GM10248 (cell line): ENCODE measurements at places on chromosomes 16 and 17.

DNA sequence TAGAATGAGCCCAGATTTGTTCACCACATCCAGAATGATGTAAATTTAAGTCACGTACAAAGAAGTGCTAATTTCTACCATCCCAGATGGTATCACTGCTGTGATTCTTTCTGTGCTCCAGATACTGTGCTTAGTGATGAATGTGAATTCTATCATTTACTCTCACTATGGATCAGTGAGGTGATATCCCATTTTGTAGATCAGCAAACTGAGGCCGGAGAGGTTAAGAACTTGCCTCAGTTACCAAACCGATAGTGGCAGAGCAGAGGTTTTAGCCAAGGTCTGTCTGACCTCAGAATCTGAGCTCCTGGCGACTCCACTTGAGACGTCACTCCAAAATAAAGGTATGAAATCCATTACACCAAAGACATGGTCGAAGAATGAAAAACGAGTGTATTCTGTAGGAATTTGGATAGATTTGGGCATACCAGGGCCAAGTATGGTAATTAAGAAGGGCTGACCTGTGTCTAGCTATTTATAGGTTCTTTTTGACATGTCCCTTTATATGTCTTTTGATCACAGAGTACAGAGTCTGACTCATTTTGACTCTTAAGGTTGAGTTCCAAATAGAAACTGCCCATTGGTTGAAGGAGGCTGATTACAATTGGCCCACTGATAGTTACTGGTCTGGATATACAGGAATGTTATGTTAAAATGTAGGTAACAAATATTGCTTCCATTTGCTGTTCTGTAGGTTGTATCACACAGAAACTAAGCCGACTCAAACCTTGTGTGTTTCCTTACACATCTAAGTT is 10.0 kb downstream of the MAP2K6 start:
- no peak for DNase-seq

GRCh38 chr16:16917191-16917785 is 538.3 kb downstream of the NPIPA7 start:
- DNase-seq, result no peak

DNA sequence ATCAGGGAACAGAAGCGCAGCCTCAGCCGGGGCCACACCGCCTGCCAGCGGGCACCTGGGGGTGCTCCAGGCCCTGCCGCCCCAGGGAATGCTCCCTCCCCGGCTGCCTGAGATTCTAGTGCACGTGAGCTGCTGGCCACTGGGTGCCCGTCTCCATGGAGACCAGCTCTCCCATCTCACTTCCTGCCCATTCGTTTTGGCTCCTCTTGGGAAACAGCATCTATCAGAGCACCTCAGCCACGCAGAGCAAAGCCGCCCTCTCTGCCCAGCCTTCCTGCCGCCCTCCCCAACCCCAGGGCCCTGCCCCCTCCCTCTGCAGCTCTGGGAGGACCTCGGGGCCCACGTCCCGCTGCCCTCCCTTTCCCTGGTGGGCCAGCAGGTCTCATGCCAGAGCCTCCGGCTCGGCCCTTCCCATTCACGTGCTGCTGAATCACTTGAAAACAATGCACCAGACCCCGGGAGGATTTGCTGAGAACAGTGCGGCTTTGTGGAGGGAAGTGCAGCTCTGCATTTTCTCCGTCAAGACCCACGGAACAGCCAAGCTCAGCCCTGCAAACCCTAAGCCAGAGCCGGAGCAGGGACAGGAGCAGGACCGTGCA is 19.4 kb downstream of the CEP295NL start:
- no peak for DNase-seq

DNA sequence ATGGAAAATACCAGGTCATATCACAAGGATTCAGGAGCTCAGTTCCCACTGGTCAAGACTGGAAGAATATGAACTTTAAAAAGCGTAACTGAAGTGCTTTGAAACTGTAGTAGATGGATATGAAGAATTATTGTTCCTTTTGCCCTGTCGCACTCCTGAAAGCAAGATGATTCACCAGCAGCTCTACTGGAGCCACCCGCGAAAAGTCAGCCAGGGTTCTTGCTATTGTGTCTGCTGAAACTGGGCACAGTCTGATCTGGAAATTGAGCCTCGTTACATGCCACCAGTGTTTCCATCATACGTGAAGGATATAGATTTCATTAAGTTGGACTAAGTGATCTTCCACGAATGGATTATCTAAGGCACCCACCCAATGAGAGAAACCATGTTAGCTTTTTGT is 16.6 kb downstream of the AP2B1 start:
- DNase-seq, result no peak

DNA sequence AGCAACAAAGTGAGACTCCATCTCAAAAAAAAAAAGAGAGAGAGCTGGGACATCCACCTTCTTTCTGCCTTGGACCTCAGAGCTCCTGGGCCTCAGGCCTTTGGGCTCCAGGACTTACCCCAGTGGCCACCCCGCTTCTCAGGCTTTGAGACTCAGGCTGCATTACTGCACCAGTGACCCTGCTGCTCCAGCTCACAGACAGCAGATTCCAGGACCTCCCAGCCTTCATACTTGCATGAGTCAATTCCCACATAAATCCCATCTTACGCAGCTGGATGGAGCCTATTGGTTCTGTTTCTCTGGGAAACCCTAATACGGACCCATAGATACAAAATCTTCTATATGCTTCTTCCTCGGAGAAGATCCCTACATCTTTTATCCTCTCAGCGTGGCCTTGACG is 2.1 kb upstream of the CEP295NL start:
- DNase-seq, result no peak

GRCh38 chr17:27918498-27918897 is 25.3 kb upstream of the LYRM9 start:
- DNase-seq, result no peak

- no peak for DNase-seq
These were observed 60.6 kb downstream of the C16orf82 start for GRCh38 chr16:27127308-27127707.

GRCh38 chr17:34974794-34975785 is 5.2 kb upstream of the LIG3 start:
- no peak for DNase-seq

DNA sequence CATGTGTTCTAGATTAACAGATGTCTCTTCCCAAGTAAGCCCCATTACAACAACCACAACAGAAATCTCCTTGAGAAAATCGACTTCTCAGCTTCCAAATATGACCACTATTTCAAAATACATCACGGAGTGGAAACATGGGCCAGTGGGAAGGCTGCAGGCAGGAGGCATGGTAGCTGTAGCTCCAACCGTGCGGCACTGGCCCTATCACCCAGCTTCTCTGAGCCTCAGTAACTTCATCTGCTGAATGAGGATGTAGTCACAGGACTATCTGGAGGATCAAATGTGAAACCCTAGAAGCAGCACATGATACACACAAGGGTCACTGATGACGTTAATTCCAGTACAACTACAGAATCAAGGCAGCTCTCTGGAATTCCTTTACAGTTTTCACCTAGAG is 112.2 kb downstream of the VPS53 start:
- DNase-seq, result no peak

- no peak for DNase-seq
These were observed 1.0 kb upstream of the RHOT1 start for GRCh38 chr17:32141258-32141657.

GRCh38 chr17:65953316-65954147 is 238.4 kb downstream of the CEP112 start:
- DNase-seq, result no peak

DNA sequence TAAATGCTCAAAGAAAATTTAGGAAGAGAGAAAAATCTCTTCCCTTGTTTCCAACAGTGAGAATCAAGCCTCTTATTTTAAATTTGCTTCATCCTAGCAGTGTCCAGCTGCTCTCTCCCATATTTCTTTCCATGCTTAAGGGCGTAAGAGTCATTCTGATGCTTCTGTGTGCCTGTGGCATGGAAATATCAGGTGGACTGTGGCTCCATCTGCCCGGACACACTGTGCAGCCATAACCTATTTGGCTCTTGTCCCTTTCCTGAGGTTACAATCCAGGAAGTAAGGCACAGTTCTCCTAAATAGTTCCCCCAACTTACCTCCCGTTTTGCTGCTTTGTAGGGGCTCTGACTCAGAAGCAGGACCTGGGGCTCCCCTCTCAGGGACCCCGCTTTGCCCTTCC is 6.3 kb upstream of the KRT222 start:
- DNase-seq, result no peak

GRCh38 chr17:7219229-7219811 is 316 bp downstream of the DLG4 start:
- DNase-seq, result no peak

DNA sequence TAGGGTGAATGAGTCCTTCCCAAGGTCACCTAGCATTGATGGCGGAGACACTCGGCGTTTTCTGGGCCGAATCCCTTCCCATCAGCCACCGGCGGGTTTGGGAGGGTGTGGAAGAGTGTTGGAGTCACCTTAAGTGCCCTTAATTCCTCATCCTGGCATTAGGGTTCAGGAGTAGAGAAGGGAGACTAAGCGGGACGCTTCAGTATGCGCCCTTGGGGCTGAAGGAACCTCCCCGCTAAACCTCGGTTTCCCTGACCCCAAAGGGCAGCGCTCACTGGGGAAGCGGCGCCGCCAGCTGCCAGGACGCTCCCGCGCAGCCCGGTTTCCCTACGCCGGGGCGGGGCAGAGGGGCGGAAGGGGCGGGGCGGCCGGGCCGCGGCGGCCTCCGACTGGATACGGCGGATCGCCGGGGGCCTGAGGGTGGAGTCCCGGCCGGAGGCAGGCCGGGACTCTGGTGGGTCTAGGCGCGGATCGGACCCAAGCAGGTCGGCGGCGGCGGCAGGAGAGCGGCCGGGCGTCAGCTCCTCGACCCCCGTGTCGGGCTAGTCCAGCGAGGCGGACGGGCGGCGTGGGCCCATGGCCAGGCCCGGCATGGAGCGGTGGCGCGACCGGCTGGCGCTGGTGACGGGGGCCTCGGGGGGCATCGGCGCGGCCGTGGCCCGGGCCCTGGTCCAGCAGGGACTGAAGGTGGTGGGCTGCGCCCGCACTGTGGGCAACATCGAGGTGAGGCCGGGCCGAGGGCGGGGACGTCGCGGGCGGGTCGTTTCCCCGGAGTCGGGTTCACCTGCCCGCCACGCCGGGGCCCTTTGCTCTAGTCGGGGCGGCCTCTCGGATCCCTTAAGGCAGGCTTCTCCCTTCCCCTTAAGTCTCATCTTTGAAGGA is at the start of gene DHRS11:
TSS of gene DHRS11 (plus strand) at position 446 of the 882 bp plus-strand sequence. CDS start at position 577, 131 bp downstream.
- DNase-seq, result peak; percentile 95

DNA sequence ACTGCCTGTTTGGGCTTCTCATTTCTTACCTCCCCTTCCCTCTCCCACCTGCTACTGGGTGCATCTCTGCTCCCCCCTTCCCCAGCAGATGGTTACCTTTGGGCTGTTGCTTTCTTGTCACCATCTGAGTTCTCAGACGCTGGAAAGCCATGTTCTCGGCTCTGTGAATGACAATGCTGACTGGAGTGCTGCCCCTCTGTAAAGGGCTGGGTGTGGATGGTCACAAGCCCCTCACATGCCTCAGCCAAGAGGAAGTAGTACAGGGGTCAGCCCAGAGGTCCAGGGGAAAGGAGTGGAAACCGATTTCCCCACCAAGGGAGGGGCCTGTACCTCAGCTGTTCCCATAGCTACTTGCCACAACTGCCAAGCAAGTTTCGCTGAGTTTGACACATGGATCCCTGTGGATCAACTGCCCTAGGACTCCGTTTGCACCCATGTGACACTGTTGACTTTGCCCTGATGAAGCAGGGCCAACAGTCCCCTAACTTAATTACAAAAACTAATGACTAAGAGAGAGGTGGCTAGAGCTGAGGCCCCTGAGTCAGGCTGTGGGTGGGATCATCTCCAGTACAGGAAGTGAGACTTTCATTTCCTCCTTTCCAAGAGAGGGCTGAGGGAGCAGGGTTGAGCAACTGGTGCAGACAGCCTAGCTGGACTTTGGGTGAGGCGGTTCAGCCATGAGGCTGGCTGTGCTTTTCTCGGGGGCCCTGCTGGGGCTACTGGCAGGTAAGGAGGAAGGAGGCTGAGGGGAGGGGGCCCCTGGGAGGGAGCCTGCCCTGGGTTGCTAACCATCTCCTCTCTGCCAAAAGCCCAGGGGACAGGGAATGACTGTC is at the start of gene CD68:
TSS of gene CD68 (plus strand) at position 638 of the 833 bp plus-strand sequence. CDS start at position 678, 40 bp downstream.
- DNase-seq, result peak; percentile 81

- DNase-seq, result no peak
These were observed 93.7 kb downstream of the TBC1D16 start for GRCh38 chr17:79942011-79942405.

DNA sequence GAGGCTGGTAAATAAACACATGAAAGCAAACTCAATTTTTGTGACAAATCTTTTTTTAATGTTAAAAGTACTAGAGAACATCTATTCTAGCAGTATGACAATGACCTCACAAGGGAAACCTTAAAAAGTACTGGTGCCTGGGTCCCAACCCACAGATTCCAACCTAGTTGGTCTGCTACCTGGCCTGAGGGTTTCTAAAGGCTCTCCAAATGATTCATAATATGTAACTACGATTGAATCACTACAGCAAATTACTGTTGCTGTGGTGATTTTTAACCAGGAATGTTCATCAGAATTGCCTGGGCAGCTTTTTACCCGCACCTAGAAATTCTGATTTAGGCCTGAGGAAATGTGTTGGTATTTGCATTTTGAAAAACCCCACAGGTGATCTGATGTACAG is 26.1 kb downstream of the CDR2 start:
- no peak for DNase-seq

GRCh38 chr17:44887971-44888954 is 11.0 kb downstream of the EFTUD2 start:
- DNase-seq, result no peak

GRCh38 chr17:60901242-60901641 is 223.6 kb downstream of the BCAS3 start:
- DNase-seq, result no peak

DNA sequence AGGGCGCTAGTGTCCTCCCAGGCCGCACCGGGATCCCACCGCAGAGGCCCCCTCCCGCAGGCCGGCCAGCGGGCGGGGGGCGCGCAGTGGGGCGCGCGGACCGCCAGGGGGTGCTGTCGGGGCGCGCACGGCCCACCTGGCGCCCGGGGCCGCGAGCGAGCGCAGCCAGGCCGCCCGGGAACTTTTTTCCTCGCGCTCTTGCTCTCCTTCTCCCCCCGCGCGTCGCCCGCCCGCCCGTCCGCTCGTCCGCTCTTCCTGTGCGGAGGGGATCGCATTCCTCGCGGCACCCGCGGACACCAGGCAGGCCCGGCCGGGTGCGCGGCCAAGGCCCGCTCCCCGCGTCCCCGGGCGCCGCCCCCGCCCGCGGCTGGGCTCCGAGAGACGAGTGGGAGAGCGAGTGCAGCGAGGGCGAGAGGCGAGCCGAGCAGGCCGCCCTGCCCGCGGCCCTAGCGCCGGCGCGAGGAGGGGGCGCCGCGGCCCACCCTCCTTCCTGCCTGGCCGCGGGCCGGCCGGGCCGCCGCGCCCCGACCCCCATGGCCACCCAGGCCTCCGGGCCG is at the start of gene RAI1:
TSS of gene RAI1 (plus strand) at position 272 of the 557 bp plus-strand sequence. CDS start 111,491 bp downstream, outside the sequence.
- DNase-seq, result peak; percentile 86

DNA sequence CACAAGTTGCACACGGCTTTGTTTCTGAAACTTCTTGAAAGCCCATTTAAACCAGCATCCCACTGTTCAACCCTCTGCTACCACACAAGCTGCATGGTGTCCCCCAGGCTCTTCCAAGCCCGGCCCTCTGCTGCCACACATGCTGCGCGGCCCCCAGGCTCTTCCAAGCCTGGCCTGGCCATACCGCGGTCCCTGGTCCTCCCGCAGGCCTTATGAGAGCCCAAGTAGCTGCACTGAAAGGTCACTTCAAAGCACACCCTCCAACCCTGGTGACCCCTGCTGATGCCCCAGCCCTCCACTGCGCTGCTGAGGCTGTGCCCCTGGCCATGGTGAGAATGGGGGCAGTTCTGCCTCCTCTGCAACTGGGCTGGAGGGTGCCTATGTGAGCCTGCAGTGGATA is 25.9 kb upstream of the PVALEF start:
- DNase-seq, result no peak
